ENCODE measurements at places on chromosomes 12 and 14.

DNA sequence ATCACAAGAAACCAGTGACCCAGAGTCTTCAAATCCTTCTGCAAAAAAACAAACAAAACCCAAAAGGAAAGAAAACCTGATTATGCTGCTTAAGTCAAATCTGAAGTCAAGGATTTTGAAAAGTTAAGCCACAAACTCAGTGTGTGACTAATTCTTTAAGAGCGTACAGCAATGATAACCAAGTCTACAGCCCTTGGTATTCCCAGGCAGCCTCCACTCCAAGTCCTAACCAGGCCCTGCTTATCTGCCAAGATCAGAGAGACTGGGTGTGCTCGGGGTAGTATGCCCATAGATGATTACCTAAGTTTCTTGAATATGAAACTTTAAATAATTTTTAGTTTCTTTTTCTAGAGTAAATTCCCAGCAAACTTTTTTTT lies 13.1 kb downstream of the PGAM5 start:
- DNase-seq, result no peak

DNA sequence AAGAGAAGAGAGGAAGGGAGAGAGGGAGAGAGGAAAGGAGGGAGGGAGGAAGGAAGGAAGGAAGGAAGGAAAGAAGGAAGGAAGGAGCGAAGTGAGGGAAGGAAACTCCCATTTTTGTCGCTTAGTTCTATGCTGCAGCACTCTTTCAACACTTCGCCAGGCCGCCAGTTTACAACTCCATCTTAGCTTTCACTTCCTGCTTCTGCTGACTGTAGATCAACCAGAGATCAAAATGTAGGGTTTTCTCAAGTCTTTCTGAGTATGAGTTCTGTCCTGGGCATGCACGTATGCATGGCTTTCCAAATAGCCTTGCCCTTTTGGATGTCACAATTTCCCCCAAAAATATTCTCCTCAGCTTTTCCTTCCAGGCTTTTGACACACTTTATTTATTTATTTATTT lies 723.4 kb downstream of the TRHDE start:
- no peak for DNase-seq

DNA sequence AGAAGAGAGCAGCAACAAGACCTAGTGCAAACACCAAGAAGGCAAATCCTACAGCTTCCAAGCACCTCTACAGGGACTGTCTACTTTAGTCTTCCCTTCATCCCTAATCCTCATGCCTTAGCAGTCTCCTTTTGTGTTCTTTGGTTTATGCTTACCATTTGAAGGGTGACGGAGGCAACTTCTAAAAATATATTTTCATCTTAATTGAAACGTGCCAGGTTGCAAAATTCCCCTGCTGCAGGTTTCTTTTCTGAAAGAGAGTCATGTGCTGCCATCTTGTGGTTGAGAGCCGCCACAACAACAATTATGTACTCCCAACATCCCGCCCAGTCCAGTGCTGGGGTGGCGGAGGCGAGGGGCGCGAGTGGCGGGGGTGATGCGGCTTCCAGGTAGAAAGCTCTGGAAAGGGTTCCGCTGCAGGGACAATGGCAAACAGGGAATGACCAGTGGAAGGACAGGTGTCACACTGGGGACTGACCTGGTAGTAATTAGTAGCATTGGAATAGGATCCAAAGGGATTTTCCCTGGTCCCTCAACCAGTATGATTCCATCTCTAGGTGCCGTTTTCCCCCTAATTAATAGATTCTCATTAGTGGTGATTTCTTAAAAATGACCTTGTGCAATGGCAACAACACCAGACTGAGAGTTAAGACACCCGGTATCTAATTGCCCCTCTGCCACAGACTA lies 80.3 kb upstream of the GNG2 start:
- DNase-seq, result peak; percentile 62

- no peak for DNase-seq
Observed at GRCh38 chr12:68521321-68521839, 89.3 kb upstream of the RAP1B start.

DNA sequence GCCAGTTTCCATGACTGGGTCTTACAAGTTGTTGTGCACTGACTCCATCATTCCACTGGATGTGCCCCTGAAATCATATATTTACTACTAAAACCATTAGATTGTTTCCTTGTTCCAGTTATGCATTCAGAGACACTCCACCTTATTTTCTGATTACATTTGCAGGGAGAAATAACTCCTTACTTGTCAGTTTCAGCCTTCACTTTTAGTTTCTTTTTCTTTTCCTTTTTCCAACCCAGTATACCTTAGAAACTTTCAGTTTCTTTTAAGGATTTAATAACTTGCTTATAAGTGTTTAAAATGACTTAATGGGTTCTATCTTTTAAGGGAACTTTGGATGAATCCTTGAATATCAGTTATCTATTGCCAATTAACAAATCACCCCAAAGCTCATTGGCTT lies 39.9 kb downstream of the MRPL42 start:
- DNase-seq, result no peak
